ENCODE measurements at places on chromosomes 3 and 15.

DNA sequence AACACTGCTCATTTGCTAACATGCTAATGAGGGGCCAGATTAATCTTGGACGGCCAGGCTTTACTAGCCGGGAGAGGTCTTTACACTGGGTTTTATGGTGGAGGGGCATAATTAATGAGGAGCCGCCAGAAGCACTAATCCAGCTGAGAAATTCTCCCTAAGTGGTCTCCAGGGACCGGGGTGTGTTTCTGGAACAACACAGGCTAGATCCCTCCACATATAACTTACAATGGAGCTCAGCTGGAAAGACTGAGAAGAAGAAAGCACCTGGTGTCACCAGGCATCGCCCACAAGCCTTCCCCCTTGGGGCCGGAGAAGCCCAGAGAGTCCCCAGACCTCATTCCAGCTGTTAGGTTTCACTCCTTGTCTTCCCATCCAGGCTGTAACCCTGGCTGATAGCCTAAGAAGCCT, 127.5 kb downstream of the MEGF11 start:
- no peak for DNase-seq

DNA sequence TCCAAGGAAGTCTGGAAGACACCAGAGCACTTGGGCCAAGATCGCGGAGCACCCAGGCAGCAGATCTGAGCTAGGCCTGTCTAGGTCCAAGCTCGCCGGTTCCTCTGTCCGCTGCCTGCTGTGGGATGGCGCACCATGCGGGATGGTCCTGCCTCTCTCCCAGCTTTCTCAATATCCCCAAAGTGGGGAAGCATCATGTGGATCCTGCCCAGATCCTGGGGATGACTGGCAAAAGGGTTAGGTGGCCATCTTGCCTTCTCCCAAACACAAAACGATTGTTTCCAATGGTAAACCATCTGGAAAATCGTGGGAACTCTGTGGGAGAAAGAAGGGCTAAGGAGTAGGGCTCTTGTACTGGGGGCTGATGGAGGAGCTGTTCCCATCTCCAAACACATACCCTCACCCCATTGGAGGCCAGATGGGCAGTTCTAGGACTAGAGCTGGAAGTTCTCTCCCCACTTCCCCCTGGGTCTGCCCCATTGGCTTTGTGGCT, 8.9 kb downstream of the PRKCD start:
- DNase-seq = no peak

DNA sequence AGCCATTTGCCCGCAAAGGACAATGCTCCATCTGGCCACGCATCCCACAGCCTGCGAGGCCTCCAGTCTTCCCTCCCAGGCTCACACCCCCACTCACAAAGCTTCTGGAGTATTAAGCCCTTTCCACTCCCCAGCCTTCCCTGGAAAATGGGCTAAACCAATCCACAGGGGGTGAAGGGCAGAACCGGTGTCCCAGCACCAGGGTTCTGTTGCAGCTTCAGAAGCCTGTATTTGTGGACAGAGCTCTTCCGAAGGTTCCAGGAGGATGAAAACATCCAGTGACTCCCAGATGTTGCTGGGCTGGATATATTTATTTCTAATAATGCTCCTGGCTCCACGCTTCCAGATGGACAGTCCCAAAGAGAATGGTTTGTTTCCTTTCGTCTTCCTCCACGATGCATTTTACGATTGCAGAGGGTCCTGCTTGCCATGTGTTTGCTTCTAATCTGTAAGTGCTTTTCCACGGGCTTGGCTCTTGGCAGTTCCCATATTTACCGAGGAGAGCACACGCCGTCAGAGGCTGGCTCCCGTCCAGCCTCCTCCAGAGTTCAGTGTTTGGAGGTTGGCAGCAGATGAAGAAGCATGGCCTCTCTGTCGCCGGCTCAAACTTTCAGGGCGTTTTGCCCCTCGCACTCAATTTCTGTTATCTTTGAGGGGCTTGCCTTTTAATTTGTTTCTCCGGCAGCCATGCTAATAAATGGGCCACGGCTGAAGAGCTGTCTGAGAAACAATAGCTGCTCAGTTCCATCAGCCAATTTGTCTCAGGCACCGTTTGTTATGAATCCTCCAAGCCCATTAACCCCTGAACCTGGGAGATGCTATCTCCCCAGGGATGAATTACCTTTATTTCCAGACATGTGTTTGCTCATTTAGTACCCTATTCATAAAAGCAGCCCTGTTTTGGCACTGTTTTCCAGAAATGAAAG, 367.9 kb upstream of the PROK2 start:
- no peak for DNase-seq

DNA sequence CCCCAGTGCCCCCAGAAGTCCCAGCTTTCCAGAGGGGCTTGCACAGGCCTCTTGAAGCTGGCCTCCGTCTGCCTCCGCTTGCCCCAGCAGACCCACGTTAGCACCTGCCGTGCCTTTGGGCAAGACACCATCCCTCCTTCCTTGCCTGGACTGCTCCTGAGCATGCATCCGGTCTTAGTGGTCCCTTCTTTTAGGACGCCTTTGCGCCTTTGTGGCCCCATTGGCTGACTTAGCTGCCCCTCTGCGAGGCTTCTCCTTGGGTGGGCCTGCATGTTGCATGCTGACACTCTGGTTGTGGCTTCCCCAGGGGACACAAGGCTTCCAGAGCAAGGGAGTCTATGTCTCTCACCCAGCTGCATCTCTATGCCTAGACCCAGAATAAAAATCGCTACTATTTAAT, 56.6 kb downstream of the RHCG start:
- DNase-seq = no peak

GRCh38 chr3:113707835-113708234, 11.4 kb upstream of the USF3 start:
- DNase-seq = no peak

DNA sequence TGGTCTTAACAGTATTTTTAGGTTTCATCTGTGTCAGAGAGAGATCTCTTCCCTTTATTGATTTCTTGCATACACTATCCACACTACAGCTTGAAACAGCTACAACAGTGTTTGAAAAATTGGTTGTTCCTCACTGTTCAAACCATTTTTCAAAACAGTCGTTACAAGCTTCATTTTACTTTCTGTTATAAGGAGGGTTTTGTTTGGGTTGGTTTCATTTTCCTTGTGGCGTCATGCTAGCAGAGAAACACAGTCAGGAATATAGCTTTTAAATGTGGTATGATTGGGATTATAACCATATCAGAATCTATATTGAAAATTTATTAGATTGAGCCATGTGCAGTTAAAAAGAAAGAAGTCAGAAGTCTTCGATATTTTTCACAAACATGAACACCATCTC, 400.6 kb downstream of the ZBTB20 start:
- DNase-seq = no peak

DNA sequence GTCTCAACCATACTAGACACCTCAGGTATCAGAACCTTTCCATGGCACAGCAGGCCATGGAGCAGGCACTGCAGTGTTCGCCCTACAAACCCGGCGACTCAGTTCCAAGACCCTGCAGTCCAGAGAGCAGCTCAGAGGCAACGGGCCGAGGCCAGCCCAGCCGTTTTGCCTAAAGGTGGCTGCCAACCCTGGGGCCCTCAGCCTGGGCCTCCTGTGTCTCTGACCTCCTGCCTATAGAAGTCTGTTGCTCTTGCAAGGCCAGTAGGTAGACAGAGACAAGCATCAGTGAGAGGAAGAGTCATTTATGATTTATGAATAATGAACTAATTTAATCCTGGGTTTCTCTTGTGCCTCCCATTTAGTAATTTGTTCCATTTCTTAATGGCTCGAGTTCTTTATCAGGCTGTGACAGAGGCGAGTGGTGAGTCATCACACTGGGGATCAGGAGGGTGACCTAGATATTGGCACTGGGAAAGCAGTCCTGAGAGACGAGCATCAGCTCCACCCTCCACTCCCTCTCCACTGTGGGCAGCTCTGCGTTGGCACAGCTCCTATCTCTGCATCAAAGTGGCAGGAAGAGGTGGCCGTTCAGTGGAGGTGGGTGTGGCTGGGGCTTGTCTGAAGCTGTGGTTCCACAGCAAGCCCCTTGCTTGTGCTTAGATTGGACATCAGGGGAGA, 79.8 kb downstream of the ABHD5 start:
- no peak for DNase-seq

DNA sequence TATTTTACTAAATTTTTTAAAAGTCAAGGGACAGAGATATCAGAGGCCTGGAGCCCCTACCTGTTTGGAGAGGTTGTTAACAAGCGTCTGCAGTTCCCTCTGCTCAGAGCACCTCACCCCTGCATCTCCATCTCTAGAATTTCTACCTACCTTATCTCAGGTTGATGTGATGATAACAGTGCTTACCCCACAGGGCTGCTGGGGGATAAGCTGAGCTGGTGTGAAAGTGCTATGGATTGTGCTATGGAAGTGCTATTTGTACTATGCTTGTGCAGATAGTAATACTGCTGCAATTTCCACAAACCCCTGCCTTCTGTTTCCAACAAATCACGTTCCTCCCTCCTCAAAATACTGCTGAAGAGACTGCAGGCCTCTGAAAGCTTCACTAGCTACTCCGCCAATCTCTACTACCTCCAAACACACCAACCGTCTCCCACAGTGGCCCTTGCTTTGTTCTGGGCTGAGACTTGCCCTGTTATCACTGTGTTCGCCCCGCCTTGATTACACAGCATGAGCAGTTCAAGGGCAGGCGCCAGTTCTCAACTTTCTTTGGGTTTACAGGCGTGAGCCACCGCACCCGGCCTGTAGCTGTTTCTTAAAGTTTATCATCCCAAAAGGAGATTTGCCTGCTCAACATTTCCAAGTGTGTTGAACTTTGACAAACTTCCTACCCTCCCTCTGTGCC, 28.4 kb upstream of the PARL start:
- DNase-seq = no peak

DNA sequence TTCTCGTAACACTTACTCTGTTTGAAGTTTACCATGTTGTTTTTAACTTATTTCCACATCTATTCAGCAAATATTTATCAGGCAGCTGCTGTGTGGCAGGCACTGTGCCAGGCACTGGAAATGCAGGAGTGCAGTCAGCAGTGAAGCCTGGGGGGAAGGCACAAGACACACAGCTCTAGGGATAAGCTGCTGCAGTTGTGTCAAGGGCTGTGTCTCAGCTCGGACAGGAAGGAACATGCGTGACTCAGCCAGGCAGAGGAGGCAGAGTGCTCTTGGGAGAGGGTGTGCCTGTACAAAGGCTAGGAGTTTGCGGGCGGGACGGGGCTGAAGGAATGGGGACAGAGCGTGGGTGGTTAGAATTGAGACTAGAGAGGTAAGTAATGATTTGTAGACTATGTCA, 24.7 kb downstream of the LYSMD4 start:
- DNase-seq = no peak

- DNase-seq = no peak
Observed at GRCh38 chr15:71437919-71438318, 322.6 kb downstream of the THSD4 start.

- DNase-seq = no peak
Observed at GRCh38 chr15:67033571-67034044, 31.8 kb upstream of the SMAD3 start.

DNA sequence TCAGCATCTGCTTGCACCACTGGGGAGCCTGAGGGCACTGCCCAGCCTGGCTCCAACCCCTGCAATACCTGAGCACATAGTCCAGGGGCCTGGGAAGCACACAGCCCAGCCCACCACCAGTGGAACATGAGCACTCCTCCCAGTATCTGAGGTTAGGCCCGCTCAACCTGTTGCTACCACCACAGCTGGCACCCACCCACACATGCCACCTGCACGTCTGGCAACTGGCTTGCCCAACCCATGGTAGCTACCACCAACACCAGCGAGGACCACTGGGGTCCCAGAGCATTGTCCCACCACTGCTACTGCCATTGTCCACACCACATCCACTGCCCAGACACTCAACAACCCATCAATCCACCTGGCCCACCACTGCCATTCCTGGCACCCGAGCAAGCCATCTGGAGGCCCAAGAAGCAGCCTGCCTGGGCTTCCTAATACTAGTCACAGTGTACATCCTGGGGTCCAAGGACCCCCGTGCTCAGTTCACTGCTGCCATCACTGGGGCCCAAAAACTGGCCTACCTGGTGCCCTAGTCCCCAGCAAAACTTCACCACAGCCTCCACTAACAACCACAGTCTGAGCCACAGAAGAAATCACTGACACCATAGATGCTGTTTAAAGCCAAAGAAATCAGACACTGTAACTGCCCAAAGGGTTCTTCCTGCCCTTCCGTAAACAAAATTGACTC, 62.1 kb upstream of the TBC1D23 start:
- no peak for DNase-seq

DNA sequence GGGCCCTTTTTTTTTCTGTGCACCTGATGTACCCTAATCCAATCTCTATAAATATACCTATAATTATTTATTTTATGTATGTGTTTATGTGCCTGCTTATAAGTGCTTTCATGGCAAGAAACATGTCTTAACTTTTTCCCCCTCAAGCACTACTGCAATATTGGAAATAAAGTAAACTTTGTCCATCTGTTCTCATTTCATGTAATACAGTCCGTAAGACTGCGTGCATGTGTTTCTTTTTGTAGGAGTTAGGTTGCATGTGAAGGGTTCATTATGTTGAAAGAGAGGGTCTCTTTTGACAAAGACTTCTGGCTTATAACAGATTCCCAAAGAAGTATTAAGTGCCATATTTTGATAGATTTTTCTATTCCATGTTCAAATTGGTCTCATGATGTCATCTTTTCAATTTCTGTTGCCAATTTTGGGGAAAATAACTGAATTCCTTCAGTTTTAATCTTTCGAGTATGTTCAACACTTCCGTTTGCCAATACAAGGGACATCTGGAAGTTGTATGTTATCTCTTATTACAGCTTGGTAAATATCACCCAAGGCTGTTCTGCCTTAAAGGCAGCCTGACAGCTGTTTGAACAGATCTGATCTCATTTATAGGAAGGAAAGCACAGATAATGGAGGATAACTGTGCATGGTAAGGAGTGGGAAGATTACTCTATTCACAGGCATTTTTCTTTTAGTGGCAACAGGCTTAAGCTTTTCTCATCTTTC, 273.1 kb upstream of the SGO1 start:
- DNase-seq = no peak

- no peak for DNase-seq
Observed at GRCh38 chr3:152607179-152607578, 227.8 kb upstream of the P2RY1 start.

- no peak for DNase-seq
Observed at GRCh38 chr3:133138017-133138416, 99.8 kb downstream of the TMEM108 start.

GRCh38 chr3:186352369-186352768, 9.7 kb downstream of the DGKG start:
- no peak for DNase-seq

DNA sequence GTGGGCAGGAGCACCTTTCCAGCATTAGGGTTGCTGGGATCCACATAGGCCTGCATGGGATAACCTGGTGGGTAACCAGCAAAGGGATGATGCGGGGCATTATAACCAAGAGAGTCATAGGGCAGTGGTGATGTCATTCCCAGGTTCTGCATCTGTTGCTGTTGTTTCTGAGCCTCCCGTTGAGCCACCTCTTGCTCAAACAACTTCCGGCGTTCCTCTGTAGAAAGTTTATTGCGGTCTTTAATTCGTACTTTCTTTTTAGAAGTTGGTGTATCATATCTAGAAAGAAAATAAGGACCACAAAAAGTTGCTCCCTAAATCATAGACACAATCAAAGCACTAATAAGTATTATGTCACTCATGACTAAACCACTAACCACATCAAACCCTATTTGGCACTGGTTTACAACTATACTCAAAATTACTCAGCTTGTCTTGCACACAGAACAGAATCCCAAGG, 77.8 kb downstream of the NBEAL2 start:
- DNase-seq = peak; percentile 38

Data from stimulated activated CD4-positive, alpha-beta T cell treated with anti-CD3 and anti-CD28 coated beads, Interleukin-15, amount 100 ng/mL, for 48 hours (primary cell).